Activated CD4-positive, alpha-beta T cell treated with anti-CD3 and anti-CD28 coated beads, Interleukin-2, Interleukin-6, amounts not matched to agents 100 ng/mL and 50 ng/mL, durations not matched to agents 16 hours and 8 hours (primary cell): ENCODE measurements at places on chromosomes 4 and X.

DNA sequence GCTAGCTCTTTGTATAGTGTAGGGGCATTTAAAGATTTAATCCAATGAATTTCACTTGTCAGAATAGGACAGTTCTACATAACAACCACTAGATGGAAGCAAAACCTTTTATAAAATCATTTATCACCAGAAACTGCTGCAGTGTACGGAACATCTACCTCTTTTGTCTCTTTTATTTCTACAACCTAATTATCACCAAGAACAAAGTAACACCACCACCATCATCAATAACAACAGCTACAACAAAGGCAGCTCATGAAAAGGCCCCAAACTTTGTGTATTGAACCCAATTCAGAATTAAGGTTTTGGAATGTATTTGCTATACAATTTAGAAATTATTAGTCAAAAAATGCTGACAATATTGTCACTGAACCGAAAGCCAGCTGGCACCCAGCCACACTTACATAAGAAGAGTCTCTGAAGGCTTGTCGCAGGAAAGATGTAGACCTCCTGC lies 260.9 kb upstream of the RPS6KA3 start:
- peak; percentile 27 for DNase-seq

GRCh38 chrX:10126044-10126443 lies 30.7 kb upstream of the CLCN4 start:
- no peak for DNase-seq

DNA sequence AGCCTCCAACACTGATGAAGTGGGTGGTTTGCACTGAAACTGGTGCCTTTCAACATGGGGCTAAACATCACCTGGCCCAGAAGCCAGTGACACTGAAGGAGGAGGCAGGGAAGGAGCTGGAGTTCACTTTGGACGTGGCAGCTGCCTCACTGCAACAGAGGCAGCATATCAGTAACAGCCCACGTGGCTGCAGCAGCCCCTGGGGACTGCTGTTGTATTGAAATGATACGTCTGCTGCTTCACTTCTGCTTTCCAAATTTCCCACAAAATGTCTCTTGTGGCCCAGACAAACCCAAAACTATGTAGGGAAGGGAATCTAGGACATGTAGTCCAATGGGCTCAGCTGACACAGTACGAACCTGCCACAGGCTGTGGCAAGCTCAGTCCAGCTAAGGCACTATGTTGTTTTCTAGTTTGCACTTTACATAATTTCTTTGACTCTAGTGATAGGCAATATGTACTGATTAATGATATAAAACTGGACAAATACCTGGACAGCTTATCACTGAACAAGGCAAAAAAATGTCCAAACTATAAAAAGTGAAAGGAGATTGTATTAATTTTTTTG lies 84.7 kb upstream of the RAPGEF2 start:
- no peak for DNase-seq

GRCh38 chr4:17188547-17189400 lies 290.3 kb upstream of the LDB2 start:
- DNase-seq, result no peak

- no peak for DNase-seq
These were observed 518.4 kb upstream of the PABPC4L start for GRCh38 chr4:134720030-134720429.

DNA sequence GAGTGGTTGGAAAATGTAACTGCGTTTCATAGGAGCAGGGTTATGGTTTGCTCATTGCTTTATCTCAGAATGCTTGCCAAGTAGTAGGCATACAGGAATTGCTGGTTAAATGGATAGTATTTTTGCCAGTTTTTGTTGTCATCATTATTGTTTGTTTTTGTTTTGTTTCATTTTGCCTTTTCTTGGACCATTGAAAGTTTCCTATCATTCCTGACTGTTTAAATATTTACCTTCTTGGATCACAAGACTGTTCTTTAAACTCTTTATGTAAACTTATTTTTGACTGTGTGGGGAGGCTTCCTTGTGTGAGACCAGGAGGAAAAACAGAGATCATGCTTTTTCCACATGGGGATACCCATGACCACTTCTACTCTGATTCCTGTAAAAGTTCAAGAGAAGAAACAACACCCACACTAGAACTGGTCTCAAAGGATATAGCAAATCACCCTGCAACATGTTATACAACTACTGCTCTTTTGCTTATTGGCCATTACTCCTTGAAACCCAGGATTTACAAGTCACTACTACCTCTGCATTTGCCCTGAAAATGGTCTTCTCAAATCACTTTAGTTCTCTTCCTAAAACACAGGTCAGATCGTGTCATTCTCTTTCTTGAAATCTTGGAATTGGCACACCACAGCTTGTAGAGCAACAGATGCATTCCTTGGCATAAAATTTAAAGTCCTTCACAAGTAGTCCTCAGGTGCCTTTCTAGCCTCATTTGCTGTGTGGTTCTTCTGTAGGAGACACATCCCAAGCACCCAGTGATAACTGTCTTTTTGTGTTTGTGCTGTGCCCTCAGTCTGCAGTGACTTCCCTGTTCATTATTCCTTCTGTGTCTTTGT lies 51.3 kb downstream of the FNIP2 start:
- DNase-seq, result no peak

- no peak for DNase-seq
These were observed 2.6 kb upstream of the SLC6A8 start for GRCh38 chrX:153685156-153685536.

GRCh38 chr4:173404296-173404865 lies 5.5 kb upstream of the SCRG1 start:
- no peak for DNase-seq

DNA sequence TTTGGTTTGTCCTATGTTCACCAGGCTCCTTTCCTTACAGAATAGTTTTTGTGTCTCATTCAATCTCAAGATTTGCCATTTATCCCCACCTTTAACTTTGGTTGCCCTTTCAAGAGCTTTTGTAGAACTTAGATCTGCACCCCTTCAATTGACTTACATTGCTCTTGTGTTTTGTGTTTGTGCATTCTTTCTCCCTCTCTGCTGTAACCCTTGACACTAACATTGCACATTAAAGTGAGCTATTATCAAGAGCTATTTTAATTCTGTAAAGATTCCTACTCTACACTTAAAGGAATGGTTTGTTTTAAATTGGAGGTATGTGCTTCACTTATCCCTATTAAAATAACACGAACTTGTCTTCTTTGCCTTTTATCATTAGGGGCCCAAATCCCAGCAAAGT lies 65.3 kb downstream of the CDS1 start:
- DNase-seq, result no peak

GRCh38 chrX:2715066-2715600 lies 24.0 kb downstream of the CD99 start:
- no peak for DNase-seq

GRCh38 chr4:38313999-38314561 lies 349.9 kb upstream of the KLF3 start:
- DNase-seq, result no peak

- DNase-seq, result no peak
These were observed 342.5 kb upstream of the NOCT start for GRCh38 chr4:138673053-138673452.
